ENCODE measurements at places on chromosomes 16 and 17.

GRCh38 chr16:57590654-57591085 lies 37.8 kb upstream of the ADGRG1 start:
- DNase-seq: peak; percentile 17

GRCh38 chr17:29807520-29808361 lies 122.3 kb downstream of the SSH2 start:
- peak; percentile 63 for DNase-seq

- DNase-seq: no peak
Measured at GRCh38 chr16:90077757-90078578, 837 bp upstream of the PRDM7 start.

DNA sequence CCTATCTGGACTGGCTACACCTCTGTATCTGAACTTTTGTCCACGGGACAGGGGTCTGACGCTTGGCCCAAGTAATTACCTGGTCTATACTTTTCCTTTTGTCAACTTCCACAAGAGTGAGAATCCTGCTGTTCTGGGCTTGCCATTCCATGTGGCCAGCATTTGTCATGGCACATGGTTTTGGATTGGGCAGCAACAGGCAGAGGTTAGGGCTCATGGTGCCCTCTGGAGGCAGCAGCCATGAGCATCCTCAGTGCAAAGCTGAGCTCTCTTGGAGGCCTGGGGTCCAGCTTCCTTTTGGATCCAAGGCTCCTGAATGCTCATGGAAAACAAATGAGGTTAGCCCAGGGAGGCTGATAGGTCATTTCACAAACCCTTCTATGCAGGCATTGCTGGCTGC lies 7.5 kb upstream of the EDC4 start:
- no peak for DNase-seq

GRCh38 chr17:65683428-65683827 lies 122.0 kb upstream of the AXIN2 start:
- no peak for DNase-seq

GRCh38 chr17:58269557-58270291 lies 11.0 kb downstream of the MPO start:
- no peak for DNase-seq

- DNase-seq: no peak
Measured at GRCh38 chr16:11177578-11178160, 78.3 kb downstream of the SOCS1 start.

GRCh38 chr16:25544294-25544693 lies 147.5 kb upstream of the HS3ST4 start:
- DNase-seq: no peak

DNA sequence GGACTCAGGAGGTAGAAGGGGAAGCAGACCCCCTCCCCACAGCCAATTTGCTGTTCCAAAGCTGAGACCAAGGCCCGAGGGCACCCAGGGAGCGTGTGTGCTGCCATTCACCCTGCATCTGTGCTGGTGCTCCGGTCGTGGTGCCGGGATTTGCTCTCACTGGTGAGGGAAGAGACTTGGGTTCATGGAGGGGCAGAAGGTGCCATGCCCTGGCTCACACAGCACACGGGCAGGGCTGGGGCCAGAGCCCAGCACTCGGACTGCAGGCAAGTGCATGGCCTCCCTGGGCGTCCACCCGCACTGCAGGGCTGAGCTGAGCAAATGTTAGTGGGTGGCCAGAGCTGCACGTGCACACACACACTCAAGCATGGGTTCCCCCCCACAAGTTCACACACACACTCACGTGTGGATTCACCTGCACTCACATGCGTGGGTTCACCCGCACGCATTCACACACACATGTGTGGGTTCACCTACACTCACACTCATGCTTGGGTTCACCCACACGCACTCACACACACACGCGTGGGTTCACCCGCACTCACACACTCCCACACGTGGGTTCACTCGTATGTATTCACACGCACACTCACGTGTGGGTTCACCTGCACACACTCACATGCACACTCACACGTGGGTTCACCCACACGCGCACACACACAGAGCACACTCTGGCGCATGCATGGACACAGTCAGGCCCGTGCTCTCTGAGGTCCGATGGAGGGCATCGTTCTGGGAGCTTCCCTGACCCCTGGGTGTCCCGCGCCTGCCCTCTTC lies 57.0 kb upstream of the CBFA2T3 start:
- no peak for DNase-seq

DNA sequence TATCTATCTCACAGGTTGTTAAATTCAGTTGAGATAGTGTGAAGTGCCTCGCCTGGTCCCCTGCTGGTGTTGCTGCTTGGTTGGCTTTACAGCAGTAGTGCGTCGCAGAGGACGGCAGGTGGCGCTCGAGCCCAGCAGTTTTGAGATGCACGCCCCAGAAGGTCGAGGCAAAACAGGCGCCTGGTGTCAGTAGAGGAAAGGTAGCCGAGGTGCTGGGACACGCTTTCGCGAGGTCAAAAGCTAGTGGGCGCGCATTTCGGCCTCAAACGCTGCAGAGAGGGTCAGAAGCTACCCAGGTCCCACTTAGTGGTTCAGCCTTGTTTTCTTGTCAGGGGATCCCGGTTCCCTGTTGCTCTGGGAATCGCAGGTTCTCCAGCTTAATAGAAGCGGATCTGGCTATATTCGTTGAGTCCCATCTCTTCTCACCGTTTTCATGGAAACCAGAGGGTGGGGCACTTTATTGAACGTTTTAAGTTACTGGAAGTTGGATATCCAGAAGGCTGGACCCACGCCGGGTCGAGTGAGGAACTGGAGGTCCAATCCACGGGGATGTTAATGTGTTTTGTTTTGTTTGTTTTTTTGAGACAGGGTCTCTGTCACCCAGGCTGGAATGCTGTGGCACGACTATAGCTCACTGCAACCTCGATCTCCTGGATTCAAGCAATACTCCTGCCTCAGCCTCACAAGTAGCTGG lies 10.3 kb upstream of the ZFP90 start:
- DNase-seq: peak; percentile 65

DNA sequence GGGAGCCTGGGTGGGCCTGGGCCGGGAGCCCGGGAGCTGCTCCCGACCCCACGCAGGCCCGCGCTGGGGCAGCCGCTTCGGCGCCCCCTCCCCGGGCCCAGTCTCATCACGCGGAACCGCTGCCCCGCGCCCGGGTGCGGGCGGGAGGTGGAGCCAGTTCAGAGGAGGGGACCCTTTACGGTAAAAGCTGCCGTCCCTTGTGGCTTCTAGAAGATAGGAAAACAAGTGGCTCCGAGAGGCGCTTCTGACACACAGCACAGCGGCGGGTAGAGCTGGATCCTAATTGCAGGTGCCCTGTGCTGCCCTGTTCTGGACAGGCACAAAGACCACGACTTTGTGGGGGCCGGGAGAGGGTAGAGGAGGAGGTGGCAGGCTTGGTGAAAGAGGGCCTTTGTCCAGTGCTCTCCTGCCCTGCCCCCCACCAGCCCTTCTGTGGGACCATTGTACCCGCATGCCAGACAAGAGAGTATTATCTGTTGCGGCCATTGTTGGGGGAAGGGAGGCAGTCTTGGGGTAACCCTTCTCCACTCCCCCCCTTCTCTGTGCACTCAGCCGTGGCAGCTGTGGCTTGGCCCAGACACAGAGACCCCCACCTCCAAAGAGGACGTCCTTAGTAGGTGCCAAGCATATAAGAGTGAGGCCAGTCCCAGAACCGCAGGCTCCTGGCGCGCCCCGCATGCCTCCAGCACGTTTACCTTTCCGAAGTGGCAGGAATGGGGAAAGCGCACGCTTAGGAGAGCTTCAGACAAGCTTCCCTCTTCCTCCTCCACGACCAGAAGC lies 736 bp downstream of the CNP start:
- peak; percentile 65 for DNase-seq

GRCh38 chr17:75521951-75522727 lies 3.4 kb upstream of the LLGL2 start:
- DNase-seq: no peak

DNA sequence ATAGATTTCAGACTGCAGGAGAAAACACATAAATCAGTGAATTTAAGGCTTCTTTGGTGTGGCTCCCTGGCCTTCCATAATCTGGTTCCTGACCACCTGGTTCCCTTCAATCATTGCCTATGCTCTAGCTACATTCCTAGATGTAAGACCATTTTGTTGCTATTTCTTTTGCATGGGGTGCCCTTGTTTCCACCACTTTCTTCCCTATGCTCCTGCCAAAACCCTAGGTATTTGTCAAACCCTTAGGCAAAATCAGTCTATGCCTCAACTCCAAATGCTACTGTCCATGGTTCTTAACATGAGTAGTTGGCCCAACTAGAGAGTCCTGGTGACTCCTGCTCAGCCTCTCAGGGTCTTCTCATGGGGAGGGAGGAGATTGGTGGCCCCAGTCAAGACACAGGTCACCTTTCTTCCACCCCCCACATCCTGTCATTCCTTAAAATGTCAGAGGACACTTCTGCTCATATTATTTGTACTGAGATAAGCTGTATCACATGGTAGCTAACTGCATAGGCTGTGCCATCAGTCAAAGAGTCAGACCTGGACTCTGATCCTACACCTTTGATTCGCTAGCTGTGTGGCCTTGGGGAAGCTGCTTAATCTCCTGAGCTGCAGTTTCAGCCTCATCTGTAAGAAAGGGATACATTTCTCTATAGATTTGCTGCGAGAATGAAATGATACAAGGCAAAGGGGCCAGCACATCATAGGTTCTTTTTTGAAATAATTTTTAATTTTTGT lies 15.0 kb downstream of the ACSM5 start:
- DNase-seq: no peak

- no peak for DNase-seq
Measured at GRCh38 chr17:71361656-71362450, 759.0 kb upstream of the SOX9 start.

GRCh38 chr17:72930031-72930430 lies 162.5 kb downstream of the SLC39A11 start:
- DNase-seq: no peak

- DNase-seq: no peak
Measured at GRCh38 chr17:50053654-50053960, 2.3 kb upstream of the ITGA3 start.

GRCh38 chr17:21532763-21533385 lies 156.7 kb downstream of the KCNJ12 start:
- no peak for DNase-seq

GRCh38 chr17:63095879-63096278 lies 129.8 kb downstream of the TANC2 start:
- no peak for DNase-seq

DNA sequence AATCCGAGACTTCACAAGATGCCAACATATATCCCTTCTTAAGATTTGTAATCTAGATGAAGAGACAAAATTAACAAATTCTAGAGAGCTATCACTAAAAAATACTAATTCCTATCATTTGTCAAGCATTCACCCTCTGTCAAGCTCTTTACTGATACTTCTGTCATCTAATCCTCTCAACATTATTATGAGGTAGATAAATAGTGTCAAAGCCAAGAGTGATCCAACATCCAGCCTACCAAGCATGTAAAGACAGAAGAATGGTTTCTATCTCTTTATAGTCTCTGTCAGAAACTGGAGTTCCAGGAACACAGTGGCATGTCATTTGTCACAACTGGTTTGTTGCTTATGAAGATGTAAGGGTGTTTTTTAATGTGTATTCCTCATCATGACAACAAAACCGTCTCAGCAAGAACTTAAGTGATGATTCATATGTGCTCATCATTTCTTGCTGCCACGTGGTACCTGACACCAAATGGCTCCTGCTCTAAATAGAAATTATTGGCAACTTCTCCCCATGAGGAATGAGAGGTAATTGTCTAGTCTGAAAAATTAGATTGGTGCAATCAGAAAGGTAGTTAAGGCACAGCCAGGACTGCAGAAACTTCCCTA lies 196.8 kb downstream of the TOX3 start:
- no peak for DNase-seq

DNA sequence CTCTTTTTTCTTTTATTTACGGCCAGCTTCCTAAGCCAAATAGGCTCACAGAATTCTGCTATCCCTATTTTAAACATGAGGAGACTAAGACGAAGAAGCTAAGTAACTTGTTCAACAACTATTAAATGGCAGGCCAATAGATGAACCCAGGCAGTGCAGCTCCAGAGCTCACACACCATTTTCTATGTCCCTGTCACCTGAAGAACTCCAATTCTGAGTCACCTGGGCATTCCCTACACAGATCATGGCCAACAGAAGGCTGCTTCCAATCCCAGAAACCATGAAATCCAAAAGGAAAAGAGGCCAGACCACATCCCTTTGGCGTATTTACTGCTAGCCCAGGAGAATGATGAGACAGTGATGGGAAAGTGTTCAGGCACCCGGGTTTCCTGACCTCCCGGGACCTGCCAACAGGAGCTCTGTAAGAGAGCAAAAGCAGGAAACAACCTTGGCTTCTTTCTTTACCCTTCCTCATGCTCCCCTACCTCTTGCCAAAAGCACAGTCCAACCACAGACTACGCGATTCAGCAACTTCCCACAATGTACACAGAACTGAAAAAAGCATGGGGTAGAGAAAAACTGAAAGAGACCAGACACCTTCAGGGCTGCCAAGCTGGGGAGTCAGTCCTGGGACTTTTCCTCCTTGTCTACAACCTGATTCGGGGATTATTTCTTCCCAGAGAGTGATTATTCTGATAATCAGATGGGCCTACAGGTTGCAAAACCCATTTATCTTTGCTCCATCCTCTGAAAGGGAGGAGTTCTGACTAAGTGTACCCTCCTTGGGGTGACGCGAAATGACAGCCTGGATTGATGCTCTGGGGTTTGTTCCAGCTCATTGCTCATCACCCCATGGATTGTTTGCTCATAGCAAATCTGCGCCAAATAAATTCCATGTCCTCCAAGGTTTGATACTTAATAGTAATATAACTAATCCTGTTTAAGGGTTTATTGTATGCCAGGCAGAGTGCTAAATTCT lies 47.8 kb upstream of the HAS3 start:
- no peak for DNase-seq

GRCh38 chr16:67372664-67373063 lies 20.6 kb downstream of the TPPP3 start:
- DNase-seq: no peak

DNA sequence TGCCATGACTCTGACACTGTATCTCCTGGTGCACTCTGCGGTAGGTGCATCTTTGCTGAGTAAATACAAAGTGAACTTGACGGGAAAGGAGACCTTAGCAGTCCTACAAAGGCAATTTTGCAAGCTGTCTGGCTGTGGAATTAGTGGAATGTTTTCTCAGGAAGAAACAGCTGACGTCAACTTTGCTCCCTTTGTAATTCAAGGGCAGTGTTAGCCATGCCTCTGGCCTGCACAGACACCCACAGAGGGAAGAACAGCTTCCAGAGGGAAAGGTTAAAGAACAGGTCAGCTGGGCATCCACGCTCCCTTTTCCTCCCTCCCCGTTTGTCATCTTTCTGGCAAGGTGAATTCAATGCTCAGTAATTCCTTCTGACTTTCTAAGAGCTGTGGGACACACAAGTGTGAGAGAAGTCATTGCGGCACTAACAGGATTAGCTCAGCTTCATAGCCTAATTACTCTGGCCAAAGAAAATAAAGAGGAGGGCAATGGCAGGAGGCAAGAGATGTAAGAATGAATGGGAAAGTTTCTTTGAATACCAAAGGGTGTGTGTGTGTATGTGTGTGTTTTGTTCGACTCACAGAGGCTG lies 476.9 kb upstream of the GOT2 start:
- peak; percentile 2 for DNase-seq

DNA sequence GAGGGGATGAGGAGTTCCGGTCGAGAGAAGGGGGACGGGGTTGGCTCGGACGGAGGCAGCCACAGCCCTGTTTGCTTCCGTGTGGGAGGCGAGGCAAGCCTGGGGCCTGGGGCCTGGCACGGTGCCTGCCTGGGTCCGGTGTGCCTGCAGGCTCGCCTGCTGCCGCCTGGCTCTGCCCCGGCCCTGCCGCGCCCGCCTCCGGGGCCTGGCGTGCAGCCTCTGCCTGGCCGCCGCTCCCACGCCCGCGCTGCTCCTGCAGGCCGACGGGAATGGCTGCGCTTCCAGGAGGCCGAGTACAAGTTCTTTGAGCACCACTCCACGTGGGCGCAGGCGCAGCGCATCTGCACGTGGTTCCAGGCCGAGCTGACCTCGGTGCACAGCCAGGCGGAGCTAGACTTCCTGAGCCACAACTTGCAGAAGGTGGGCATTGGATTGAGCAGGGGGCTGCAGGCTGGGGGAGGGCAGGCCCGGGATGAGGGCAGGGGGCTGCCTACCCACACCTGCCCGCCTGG lies 53.1 kb downstream of the MRC2 start:
- DNase-seq: no peak
